Heart right ventricle (tissue), 16 donors: ENCODE measurements at places on chromosomes 3 and 15. TPM values are rescaled to one million over a fixed set of nuclear protein-coding genes. Genes with fewer than 3 reads are reported as not detected.
A peak's percentile ranks its signal among the peaks of the same experiment; 100 is the strongest.

GRCh38 chr15:80998251-80998650 lies 2.5 kb upstream of the TLNRD1 start:
- no peak overlapping the region for H3K27ac ChIP-seq
- no peak overlapping the region for H3K4me3 ChIP-seq
- H3K27me3 ChIP-seq: no peaks in the 10 kb centered on the region
- DNase-seq: no peak
- peaks cover 7% of the 10 kb centered on the region for H3K36me3 ChIP-seq

- peaks cover 15% of the 10 kb centered on the region for H3K4me1 ChIP-seq
- H3K27ac ChIP-seq: no peak overlapping the region
- peaks cover 65% of the 10 kb centered on the region for H3K36me3 ChIP-seq
- peak; percentile 55 for DNase-seq
These were observed 52.8 kb downstream of the MGA start for GRCh38 chr15:41713047-41713446.

GRCh38 chr15:42082823-42083604 lies 11.3 kb downstream of the PLA2G4D start:
- H3K27me3 ChIP-seq: no peaks in the 10 kb centered on the region
- H3K27ac ChIP-seq: no peak overlapping the region
- H3K36me3 ChIP-seq: no peaks in the 10 kb centered on the region

DNA sequence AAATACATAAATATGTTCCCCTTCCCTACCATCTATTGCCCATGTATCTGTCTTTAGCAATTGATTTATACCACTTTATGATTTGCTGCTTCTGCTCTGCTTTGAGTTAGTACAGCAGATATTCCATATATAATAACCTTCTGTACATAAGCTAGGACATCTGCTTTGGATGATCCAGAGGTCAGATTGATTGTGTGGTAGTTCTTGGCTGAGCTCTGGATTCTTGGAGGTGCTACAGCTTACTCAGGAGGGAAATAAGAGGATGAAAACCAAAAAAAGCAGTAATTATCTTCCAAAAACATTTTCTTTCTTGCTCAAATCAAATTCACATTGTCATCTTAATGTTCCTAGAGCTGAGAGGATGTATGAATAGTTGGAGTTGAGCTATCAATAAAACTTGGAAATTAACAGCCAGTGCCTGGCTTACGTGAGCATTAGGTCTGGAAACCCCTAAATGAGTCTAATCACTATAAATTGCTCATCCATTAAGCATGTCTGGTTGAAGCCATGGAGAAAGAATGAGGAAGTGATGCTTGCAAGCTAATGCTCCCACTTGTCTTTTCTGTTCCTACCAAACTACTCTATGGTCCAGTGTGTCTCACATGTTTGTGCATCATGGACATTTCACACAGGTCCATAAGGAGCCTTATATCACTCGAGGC lies 36.3 kb upstream of the TMEM42 start:
- H3K27me3 ChIP-seq: no peaks in the 10 kb centered on the region
- H3K27ac ChIP-seq: no peak overlapping the region
- H3K4me1 ChIP-seq: no peaks in the 10 kb centered on the region
- H3K36me3 ChIP-seq: no peaks in the 10 kb centered on the region

- no peaks in the 10 kb centered on the region for H3K36me3 ChIP-seq
- DNase-seq: no peak
- H3K4me1 ChIP-seq: peaks cover 4% of the 10 kb centered on the region
- no peak overlapping the region for H3K27ac ChIP-seq
These were observed 20.2 kb upstream of the CORO2B start for GRCh38 chr15:68558318-68559305.

DNA sequence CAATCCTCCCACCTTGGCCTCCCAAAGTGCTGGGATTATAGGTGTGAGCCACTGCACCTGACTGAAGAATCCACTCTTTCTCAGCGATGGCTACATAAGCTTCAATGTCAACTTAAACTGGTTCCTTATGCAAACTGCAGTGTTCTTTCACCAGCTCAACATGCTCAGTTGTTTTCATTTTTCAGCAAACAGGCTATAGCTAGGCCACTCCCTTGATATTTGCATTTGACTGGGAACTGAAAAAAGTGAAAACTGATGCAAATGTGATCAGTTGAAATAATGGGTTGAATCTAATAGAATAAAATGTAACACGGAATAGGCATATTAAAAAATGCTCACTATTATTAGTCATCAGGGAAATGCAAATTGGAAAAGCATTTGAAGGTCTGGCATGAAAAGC lies 74.2 kb upstream of the GCNT3 start:
- no peaks in the 10 kb centered on the region for H3K4me1 ChIP-seq
- H3K27me3 ChIP-seq: no peaks in the 10 kb centered on the region
- DNase-seq: no peak
- H3K4me3 ChIP-seq: no peak overlapping the region
- H3K36me3 ChIP-seq: no peaks in the 10 kb centered on the region
- no peak overlapping the region for H3K27ac ChIP-seq

- no peak for DNase-seq
- H3K4me1 ChIP-seq: no peaks in the 10 kb centered on the region
- no peaks in the 10 kb centered on the region for H3K36me3 ChIP-seq
These were observed 26.3 kb upstream of the PRR23E start for GRCh38 chr3:127166501-127167065.

DNA sequence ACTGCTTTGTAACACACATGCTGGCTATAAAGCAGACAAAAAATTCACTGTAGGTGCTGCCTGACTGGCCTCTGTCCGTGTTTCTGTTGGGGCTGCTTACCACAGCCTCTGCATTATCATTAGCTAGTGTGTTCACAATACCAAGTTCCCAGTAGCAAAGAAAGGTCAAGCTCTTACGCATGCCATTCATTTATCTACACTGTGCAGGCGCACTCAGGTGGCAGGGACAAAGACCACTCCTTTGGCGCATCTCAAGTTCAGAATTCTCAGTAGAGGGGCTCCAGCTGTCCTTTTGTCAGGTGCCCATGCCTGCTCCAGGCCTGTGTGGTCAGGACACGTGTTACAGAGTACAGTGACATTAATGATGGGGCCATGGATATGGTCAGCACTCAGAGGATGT lies 22.3 kb downstream of the MLH1 start:
- no peak overlapping the region for H3K4me3 ChIP-seq
- peak overlapping the region; percentile 77 for H3K27ac ChIP-seq
- DNase-seq: no peak
- H3K27me3 ChIP-seq: no peaks in the 10 kb centered on the region

- peaks cover 5% of the 10 kb centered on the region for H3K4me1 ChIP-seq
- no peak overlapping the region for H3K27ac ChIP-seq
- no peak for DNase-seq
- no peaks in the 10 kb centered on the region for H3K27me3 ChIP-seq
- no peak overlapping the region for H3K4me3 ChIP-seq
- no peaks in the 10 kb centered on the region for H3K36me3 ChIP-seq
These were observed 222.1 kb upstream of the CHRM5 start for GRCh38 chr15:33746203-33746602.

DNA sequence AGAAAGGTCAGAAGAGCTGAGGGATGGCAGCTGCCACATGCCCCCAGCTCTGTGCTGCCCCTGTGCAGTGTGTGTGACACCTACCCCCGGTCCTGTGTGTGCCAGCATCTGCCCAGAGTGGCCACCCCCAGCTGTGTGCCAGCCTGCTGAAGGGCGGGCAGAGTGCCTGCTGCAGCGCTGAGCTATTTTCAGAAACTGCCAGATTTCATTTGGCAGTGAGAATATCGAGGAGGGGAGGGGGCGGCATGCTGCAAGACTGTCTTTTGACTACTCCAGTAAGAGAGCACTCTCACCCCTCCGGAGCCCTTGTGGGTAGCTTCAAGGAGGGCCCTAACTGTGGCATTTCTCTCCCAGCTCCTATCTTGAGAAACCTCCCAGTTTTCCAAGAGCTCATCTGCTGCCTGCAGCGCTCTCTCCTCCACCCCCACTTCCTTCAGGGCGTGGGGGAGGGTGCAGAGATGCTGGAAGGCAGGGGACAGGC lies 25.2 kb upstream of the DOCK3 start:
- H3K27me3 ChIP-seq: no peaks in the 10 kb centered on the region
- H3K36me3 ChIP-seq: no peaks in the 10 kb centered on the region
- peak; percentile 79 for DNase-seq
- H3K4me1 ChIP-seq: peaks cover 81% of the 10 kb centered on the region
- H3K4me3 ChIP-seq: no peak overlapping the region
- H3K27ac ChIP-seq: peak overlapping the region; percentile 65

GRCh38 chr15:74680456-74680855 lies 15.4 kb downstream of the EDC3 start:
- H3K27ac ChIP-seq: no peak overlapping the region
- no peaks in the 10 kb centered on the region for H3K36me3 ChIP-seq
- no peak overlapping the region for H3K4me3 ChIP-seq
- no peaks in the 10 kb centered on the region for H3K27me3 ChIP-seq

DNA sequence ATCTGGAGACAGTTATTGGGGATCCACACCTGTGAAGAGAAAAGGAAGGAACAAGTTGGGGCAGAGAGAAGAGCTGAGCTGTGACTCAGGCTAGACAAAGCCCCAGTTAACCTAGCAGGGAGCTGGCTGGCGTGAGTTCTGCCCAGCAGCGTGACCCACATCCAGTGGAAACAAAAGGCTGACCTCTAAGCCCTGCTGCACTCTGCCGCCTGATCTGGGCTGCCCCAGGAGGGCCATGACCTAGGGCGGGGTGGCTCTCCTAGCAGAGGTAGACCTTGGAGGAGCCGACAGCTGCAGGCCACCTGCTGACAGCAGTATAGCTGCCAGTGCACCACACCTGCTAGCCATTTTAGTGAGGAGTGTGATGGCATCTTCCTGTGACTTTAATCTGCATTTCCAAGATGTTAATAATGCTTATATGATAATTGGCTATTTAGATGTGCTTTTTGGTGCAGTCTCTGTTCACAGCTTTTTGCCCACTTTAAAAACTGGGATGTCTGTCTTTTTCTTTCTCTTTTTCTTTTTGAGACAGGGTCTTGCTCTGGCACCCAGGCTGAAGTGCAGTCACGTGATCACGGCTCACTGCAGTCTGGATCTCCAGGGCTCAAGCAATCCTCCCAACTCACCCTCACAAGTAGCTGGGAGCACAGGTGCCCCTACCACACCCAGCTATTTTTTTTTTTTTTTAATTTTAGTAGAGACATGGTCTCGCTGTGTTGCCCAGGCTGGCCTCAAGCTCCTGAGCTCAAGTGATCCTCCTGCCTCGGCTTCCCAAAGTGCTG lies 78.1 kb downstream of the LSM3 start:
- no peak for DNase-seq
- H3K36me3 ChIP-seq: no peaks in the 10 kb centered on the region
- H3K4me3 ChIP-seq: no peak overlapping the region
- peaks cover 4% of the 10 kb centered on the region for H3K4me1 ChIP-seq
- no peak overlapping the region for H3K27ac ChIP-seq
- H3K27me3 ChIP-seq: peaks cover 18% of the 10 kb centered on the region

GRCh38 chr3:188754267-188754666 lies 417.5 kb upstream of the TPRG1 start:
- no peaks in the 10 kb centered on the region for H3K27me3 ChIP-seq
- no peaks in the 10 kb centered on the region for H3K4me1 ChIP-seq
- no peak overlapping the region for H3K27ac ChIP-seq

- H3K36me3 ChIP-seq: no peaks in the 10 kb centered on the region
- H3K27me3 ChIP-seq: peaks cover 3% of the 10 kb centered on the region
- DNase-seq: no peak
- H3K27ac ChIP-seq: no peak overlapping the region
These were observed 21.0 kb upstream of the CHRNB4 start for GRCh38 chr15:78662028-78662427.

DNA sequence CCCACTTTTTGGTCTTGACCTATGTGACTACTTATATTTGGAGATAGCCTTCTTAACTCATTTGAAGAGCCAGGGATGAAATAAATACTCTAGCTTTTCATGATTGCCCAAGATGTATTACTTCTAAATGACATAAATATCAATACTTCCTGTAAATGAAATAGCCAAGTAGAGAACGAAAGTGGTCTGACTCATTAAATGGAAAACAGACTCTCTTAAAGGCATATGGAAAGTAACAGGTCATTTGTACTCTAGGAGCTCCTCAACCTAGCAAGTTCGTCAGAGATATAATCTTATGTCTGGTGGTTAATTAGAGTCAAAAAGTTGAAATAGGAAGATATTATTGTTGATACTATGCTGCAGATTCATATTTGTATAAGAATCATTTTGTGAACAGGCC lies 1105.4 kb downstream of the TUSC7 start:
- H3K4me1 ChIP-seq: no peaks in the 10 kb centered on the region
- no peaks in the 10 kb centered on the region for H3K36me3 ChIP-seq
- no peak overlapping the region for H3K27ac ChIP-seq
- H3K4me3 ChIP-seq: no peak overlapping the region

GRCh38 chr3:119401503-119402440 lies 61.6 kb downstream of the TMEM39A start:
- DNase-seq: no peak
- no peaks in the 10 kb centered on the region for H3K27me3 ChIP-seq
- H3K4me3 ChIP-seq: no peak overlapping the region
- H3K36me3 ChIP-seq: no peaks in the 10 kb centered on the region

- no peak overlapping the region for H3K4me3 ChIP-seq
- H3K27me3 ChIP-seq: no peaks in the 10 kb centered on the region
- no peak for DNase-seq
- H3K27ac ChIP-seq: no peak overlapping the region
- peaks cover 27% of the 10 kb centered on the region for H3K4me1 ChIP-seq
- no peaks in the 10 kb centered on the region for H3K36me3 ChIP-seq
These were observed 301.8 kb downstream of the LPP start for GRCh38 chr3:188455748-188456147.

KCTD6 gene
- 5.9 TPM for total RNA-seq

OSBPL10 gene
- total RNA-seq: 3.6 TPM

SEC61A1 gene
- total RNA-seq: 72.7 TPM

FBXO40 gene
- total RNA-seq: 238 TPM

TMOD2 gene
- total RNA-seq: 4.1 TPM

NPAP1 gene
- total RNA-seq: not detected

ST8SIA2 gene
- 5.9 TPM for total RNA-seq
